ENCODE measurements at places on chromosomes 7 and 10.

DNA sequence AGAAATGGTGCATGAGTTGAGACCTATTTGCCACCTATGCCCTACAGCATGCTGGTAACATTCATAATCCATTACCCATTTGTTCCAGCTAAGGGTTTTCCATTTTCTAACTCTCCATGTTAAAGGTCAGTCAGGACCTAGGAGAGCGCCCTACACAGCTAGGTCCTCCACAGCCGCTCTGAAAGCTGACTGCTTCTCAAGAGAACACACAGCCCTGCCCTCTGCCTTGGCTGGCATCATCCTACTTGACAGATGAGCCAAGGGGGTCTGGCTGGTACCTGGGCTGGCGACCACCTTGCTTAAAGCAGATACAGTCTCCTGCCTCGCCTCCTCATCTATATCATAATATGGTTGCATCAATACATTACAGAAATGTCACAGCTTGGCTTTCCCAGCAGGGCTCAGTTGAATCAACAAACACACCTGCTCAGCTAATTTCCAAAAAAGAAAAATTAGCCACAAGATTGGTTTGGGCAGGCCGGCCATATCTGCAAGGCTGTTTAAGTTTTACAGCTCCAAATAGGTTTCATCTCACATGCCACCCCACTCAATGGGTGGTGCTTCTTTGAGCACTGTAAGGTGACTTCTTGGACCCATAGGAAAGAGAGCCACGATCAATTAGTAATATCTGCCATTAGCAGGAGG is 17.3 kb downstream of the TLL2 start:
- no peak for DNase-seq

GRCh38 chr7:88071994-88072714 is 138.1 kb downstream of the ADAM22 start:
- no peak for DNase-seq

DNA sequence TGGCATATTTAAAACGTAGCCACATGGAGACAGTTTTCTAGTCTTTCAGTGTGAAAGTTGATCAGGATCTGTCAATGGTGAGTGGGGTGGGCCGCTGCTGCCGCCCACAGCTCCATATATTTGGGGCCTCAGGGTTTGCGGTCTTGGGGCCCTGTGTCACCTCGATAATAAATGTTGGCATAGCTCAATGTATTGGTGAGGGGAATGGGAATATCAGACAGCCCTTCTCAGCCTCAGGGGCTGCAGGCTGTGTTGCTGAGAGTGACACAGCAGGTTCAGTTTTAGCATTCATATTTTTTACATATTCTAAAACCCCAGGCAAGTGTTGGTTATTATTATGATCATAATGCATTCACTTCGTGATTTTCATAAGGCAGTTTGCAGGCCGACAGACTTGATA is 5.3 kb downstream of the CDH23 start:
- no peak for DNase-seq

DNA sequence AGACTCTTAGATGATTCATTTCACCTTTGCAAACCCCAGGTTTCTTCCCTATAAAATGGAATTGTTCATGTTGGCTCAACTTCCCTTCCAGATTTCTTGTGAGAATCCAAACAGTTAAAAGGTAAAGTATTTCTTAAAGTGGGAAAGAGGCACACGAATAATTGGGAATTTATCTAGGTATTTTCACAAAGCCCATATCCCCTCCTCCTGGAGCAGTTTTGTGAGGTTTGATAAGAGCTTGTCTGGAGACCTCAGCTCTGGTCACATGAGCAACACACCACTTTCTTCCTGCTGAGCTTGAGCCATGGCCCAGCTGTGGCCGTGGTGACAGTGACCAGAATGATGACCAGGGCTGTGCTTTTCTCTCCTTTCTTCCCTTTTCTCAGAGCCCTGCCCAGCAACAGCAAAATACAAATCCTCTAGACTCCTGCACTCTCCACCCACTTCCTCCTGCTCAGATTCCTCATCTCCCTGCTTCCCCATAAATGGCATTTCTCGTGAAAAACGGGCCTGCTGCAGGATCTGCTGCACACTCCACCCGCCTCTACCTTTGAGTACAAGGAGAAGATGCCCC is 87.7 kb downstream of the PIK3CG start:
- no peak for DNase-seq

DNA sequence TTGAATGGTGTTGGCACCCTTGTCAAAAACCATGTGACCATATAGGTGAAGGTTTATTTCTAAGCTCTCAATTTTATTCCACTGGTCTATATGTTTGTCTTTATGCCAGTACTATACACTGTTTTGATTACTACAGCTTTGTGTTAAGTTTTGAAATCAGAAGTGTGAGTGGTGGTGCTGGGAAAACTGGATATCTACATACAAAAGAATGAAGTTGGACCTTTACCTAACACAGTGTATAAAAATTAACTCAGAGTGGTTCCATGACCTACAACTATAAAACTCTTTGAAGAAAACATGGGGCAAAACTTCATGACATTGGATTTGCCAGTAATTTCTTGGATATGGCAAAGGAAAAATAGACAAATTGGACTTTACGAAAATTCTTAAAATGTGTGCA is 112.2 kb downstream of the NRF1 start:
- DNase-seq = no peak

GRCh38 chr10:21727452-21728168 is 193.6 kb downstream of the MLLT10 start:
- no peak for DNase-seq

DNA sequence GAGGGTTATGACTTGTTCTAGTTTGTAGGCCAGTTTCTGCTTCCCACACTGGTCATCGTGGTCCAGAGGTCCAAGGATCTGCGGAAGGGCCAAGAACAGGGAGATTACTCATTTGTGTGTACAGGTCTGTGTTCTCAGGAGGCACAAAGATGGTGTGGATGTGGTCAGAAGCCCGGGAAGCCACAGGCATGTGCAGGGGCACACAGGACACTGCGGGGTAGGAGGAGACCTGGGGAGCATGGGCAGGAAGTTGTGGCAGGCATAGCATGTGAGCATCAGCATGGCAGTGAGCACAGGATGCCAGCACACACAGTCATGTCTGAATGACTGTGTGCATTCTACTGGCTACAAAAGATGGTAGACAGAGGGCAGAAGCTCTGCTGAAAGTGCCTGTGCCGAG is 445.8 kb downstream of the PLXNA4 start:
- no peak for DNase-seq

GRCh38 chr7:74449809-74450397 is 3.8 kb upstream of the GTF2IRD1 start:
- peak; percentile 44 for DNase-seq

- DNase-seq = no peak
Observed at GRCh38 chr7:28078036-28078901, 102.3 kb downstream of the JAZF1 start.

GRCh38 chr7:154591544-154591943 is 411.4 kb downstream of the PAXIP1 start:
- no peak for DNase-seq

DNA sequence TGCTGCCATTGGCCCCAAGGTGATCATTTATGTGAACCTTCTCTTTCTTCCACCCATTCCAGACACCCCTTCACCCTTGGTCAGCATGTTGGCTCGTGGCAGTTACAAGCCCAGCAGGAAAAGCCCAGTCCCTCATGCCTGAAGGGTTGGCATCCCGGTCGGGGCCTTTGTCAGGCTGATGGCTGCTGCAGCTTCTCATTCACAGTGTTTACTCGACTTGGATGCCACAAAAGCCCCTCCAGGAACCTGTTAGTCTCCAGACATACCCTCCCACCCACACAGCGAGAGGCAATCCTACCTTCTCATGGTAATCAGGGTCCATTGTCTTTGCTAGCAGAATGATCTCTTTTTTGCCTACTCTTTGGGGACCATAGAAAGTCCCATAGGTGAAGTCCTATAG is 200.8 kb upstream of the PFKP start:
- no peak for DNase-seq

DNA sequence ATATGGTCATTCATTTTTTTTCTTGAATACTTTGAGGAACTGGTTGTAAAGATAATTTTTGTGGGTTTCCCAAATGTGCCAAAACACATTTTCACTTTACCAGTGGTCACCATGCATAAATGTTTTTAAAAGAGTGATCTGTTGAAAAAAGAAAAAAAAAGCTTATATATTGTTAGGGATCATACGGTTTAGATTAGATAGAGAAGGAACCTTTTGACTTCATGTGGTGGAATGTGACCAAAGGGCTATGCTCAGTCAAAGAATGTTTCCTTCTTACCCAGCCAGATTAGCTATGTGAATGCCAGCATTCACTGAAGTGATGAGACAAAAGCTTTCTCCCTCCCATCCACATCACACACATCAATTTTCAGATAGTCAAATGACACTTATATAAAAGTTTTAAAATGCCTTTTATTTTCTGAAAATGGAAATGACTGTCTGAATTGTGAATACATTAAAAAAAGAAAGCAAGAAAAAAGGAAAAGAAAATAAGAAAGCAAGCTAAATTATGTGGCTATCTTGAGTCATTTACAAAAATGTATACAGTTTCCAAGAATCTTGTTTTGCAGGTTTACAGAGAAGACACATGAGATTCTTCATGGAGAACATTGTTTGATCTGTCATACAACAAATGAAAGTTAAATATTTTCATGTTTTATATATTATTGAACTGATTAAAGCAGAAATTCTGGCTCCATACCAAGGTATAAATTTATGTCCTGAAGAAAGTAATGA is 8.6 kb upstream of the CPED1 start:
- no peak for DNase-seq

- no peak for DNase-seq
Observed at GRCh38 chr7:1725766-1726630, 55.9 kb downstream of the ELFN1 start.

DNA sequence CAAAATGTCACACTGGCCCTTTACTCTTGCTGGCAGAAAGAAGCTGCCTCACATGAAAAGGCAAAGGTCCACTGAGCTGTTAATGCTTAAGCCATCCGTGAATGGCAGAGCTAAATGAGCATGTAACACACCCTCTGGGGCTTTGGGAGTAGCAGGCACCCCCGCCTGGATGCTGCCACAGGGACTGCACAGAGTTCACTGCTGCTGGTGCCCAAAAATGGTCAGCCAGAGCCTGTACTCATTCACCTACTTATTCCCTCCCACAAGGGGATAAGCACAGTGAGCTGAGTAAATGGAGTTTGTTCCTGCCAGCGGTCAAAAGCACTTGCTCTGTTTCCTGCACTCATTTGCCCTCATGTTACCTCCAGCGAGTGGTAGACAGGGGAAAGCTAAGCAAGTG is 374.0 kb upstream of the STEAP1 start:
- DNase-seq = no peak

DNA sequence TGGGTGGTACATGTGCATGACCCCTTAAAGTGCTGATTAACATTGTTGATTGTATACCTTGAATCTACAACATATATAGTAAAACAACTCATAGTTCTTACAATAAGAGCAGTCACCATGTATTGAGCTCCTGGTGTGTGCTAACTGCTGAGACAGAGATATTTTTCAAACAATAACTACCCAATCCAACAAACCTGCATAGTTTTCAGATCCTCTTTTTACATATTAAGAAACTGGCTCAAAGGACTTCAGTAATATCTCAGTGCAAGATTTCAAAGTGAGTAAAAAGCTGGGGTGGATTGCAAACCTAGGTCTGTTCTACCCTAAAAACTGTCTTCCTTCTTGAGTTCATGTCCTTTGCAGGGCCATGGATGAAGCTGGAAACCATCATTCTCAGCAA is 272.2 kb downstream of the SNX13 start:
- DNase-seq = no peak

DNA sequence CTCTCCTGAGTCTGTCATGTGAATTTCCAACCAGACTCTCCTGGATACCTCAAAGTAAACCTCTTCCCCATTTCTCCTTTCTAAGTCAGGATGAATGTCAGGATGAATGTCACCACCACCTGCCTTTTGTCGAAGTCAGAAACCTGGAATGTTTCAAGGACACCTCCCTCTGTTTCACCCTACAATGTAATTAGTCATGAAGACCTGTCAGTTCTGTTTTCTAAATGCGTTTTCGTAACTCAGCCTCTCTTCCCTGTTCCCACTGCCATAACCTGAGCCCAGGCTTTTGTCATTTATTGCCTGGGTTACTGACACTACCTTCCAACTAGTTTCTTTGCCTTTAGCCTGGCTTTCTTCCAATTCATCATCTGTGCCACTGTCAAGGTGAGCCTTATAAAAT is 5.5 kb upstream of the STN1 start:
- DNase-seq = no peak

DNA sequence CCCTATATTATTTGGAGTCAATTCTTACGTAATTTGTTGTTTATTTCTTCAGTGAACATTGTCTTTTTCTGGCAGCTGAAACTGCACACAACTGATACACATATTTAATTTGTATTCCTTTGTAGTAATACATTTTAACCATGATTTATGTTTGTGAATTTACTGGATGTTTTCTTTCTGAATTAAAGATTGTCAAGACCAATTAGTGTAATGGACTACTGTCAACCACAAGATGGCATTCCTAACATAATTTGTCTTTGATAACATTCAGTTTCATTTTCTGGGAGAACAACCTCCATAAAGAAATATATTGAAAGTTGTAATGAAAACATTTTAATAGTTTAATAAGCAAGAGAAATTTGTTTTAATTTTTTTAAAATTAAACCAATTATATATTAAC is 10.1 kb downstream of the THNSL1 start:
- DNase-seq = no peak

All from activated naive CD4-positive, alpha-beta T cell (primary cell).